ENCODE measurements at places on chromosomes 12 and 14.
A peak's percentile ranks its signal among the peaks of the same experiment; 100 is the strongest.

DNA sequence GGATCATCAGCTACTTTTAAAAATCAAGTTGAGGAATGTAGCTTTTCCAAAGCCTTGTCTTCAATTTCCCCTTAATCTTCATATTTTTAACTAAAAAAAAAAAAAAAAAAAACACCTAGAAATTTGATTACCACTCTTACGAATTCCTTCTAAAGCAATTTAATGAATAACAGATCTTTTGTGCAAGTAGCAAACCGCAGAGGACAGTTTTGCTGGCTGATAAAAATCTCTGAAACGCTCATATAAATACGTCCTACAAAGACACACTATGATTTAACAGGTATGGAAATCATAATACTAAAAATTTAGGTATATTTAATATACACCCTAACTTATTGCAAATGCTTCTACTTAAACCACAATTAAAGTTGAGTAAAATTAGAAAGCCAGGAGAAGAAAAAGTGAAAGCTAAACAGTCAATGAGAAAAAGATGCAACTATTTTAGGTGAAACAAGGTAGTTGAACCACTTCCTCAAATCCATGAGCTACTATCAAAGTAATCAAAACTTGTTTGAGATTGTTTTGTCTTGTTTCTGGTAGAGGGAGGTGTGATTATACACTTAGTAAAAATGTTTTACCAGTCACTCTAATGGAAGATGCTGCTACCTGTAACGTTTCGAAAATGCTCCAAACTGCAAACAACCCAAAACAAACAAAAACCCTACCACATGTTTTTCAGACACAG, 2.2 kb downstream of the PAWR start:
- DNase-seq, result peak; percentile 35

GRCh38 chr12:67968321-67968720, 20.9 kb upstream of the IFNG-AS1 start:
- no peak for DNase-seq

- DNase-seq, result no peak
Observed at GRCh38 chr12:3651585-3652424, 101.1 kb downstream of the CRACR2A start.

- DNase-seq, result peak; percentile 88
Observed at GRCh38 chr12:68483592-68484383, 126.9 kb upstream of the RAP1B start.

DNA sequence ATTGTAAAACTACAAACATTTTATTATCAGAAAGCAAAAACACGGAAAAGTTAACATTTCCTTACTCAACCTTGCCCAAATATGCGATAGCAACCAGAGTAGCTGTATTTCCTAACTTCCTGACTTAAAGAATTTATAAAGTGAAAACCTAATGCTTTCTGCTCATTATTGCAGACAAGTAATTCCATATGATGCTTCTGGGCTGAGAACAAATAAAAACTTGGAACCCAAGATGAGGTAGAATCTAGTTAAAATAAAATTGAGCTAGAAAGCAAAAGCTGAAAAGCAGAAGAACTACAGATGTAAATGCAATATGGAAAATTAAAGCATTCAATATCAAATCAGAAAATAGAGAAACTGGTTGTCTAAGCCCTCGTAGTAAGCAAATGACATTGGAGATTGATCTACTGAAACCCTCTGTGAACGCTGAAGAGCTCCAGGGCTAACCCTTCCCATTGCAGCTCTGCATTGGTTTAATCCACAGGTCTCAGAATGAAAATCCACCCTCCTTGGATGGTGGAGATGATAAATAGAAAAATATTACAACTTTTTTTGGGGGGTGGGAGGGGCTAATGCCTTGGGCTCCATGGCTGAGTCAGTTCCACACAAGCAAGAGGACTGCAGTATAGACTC, 40.7 kb downstream of the CORO1C start:
- DNase-seq, result no peak

- no peak for DNase-seq
Observed at GRCh38 chr14:24086193-24086955, 7.7 kb upstream of the PCK2 start.

- DNase-seq, result no peak
Observed at GRCh38 chr12:96255077-96255476, 60.9 kb downstream of the ELK3 start.

- no peak for DNase-seq
Observed at GRCh38 chr14:96581902-96582301, 79.7 kb downstream of the PAPOLA start.

DNA sequence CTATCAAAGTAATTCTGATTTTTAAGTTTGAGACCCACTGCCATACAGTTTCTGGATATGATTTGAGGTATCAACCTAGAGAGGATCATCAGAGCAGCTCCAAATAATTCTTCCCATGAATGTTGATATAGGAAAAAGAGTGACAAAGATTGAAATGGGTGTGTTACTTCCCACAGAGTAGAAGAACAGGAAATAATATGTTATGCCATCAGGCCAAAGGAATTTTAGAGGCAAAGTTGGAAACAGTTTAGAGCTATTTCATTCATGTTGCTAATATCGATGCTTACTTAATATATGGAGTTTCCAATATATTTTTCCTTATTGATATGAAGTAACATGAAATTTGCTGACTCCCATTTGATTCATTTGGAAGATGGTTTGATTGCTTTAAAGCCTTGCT, 8.9 kb upstream of the MSRB3 start:
- DNase-seq, result peak; percentile 26

DNA sequence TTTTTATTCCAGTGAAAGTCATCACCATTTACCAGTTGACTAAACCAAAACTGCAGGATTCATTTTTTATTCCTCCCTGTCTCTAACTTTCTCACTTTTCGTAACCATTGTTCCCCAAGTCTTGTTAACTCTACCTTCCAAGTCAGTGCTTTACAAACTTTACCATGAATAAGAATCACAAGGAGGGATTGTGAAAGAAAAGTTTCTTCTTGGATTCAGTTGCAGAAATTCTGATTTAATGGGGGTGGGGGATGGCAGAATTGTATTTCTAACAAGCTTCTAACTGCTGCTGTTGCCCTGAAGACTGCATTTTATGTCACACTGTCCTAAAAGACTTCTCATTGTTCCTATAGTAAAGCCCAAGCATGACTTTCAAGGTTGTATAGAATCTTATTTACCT, 5.0 kb upstream of the RAB21 start:
- DNase-seq, result no peak

- DNase-seq, result no peak
Observed at GRCh38 chr12:103877288-103877687, 36.3 kb upstream of the NT5DC3 start.

- no peak for DNase-seq
Observed at GRCh38 chr14:36723530-36723929, 61.9 kb downstream of the PAX9 start.

- DNase-seq, result peak; percentile 71
Observed at GRCh38 chr12:75526655-75527511, 15.5 kb upstream of the KRR1 start.

GRCh38 chr14:105240811-105241576, 7.3 kb upstream of the BTBD6 start:
- DNase-seq, result no peak

DNA sequence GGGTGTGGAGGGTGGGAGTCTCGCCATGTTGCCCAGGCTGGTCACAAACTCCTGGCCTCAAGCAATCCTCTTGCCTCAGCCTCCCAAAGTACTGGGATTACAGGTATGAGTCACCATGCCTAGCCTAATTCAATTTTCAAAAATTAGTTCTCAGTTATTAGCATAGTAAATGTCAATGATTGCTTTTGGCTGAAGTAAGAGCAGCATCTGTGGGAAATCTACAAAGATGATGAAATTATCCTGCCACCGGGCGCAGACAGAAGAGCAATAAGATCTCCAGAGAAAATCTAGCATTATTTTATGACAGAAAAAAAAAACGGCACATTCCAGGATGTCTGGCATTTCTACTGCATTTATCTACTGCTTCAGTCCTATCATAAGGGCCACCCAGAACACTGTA, 97.9 kb upstream of the DAAM1 start:
- peak; percentile 9 for DNase-seq

DNA sequence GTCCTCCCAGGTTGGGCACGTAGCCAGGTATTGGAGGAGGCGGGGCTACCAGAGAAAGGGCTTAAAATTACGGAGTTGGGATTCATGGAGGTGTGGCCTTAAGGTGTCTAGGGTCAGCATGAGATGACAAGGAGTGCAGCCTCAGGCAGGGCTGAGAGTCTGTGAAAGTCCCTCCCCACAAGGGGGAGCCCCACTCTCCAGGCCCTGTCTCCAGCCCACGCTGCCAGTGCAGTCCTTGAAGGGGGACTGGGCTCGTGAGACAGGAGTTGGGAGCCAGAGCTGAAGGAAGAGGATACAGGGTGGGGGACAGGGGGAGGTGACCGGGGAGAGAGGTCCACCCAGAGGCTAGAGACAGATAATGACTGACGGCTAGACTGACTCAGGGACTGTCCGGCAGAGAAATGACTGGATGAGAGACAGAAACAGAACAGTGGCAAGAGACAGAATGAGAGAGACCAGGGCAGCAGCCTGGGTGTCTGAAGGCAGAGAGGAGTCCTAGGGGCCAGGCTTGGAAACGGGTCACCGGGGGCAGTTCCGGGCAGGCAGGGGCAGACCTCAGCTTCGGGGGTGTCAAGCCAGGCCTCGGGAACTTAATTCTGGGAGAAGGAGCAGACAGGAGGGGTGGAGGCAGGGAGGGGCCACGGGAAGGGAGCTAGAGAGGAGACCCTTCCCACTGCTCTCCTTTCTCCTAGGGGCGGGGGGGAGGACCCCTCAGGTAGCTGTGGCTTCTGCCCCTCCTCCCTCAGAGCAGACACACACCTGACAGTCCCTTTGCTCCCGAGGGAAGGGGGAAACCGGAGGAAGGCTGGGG, 970 bp downstream of the CDH24 start:
- peak; percentile 60 for DNase-seq

GRCh38 chr12:111971800-111972199, 41.2 kb downstream of the TMEM116 start:
- no peak for DNase-seq

DNA sequence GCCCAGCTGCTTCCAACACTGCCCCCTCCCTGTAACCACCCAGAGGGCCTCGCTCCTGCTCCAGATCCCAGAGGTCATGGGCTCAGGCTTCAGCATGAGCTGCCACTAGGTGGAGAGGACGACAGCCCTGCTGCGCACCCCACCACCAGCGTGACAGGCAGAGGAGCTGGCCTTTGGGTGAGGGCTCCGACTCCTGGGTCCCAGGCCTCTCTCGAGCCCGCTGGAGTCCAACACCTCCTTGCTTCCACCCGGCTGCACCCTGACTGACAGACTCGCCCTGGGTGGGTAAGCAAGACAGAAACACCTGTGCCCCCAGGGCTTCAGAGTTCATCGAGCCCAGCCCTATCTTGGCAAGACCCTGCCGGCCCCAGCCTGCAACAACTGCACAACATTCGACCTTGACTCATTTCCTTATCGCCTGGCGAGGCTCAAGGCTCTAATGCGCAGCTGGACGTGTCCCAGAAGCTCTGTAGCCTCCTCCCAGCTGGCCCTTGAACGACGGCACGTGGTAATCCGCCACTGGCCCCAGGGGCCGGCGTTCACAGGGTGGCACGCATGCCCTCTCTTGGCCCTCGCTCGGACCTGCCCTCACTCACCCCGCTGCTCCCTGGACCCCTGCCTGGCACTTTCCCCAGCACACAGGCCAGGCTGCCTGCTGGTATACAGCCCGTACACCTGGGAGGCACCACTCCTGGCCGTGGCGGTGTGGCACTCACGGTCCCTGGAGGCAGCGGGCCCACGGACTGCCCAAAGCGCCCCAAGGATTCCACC, 28.0 kb downstream of the VPS37B start:
- DNase-seq, result no peak

DNA sequence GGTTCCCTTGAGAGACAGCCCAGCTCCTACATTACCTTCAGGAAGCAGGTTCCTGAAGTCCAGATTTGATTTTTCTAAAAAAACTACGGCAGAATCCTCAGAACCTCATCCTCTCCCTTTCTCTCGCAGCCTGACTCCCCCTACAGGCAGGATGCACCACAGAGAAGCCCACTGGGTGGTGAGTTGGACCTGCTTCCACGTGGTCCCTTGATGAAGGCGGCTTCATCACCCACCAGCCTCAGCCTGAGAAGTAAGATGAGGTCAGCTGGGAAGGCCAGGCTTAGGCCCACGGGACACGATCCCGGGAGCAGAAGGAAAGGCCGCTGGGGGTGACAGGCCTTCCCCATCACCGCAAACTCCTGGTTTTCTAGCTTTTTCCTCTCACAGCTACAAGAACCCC, 83.0 kb downstream of the ACTN1 start:
- no peak for DNase-seq

DNA sequence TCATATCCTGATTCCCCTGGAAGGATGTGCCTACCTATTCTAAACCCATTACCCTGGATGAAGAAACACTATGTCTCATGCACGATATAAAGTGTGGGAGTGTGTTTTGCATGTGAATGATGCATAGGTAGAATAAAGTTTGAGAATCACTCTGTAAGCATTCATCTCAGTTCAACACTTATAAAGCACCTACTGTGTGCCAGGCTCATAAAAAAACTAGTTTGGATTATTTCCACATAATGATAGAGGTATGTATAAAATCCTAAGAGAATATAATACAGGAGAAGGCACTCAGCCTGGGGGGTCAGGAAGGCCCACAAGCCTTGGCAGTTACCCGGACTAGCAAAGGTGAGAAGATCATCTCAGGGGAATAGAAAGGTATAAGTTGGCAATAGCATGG, 41.1 kb upstream of the BCL2L14 start:
- no peak for DNase-seq

- peak; percentile 96 for DNase-seq
Observed at GRCh38 chr12:91111366-91112325, at the start of gene LUM. Gene LUM, minus strand, starts transcription at chr12:91111494. Its CDS starts 2,515 bp downstream, at chr12:91108979.

DNA sequence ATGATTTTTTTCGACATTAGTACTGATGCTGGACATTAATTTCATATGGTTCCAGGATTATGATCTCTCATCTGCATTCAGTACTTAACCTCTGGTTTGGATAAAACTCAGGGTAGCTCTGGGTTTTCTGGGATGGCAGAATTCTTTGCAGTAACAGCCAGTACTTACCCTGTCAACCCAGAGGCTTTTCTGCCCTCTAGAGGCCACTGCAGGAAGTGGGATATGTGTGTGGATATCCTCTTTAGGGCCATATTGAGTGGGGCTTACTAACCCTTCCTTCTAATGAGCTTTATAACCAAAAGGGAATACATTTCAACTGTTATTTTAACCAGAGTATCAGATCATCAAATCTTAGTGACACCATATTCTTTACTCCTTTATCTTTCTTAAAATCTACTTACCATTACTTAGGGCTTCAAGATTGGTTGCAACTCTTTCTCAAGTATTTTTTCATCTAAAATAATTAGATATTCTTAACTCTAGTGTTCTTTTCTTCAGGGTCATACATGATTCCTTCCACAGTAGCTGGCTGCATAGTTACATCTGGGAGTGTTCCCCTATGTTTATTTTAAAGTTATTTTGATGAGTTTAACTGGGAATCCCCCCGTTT, 488.0 kb upstream of the STXBP6 start:
- DNase-seq, result peak; percentile 1

GRCh38 chr14:103007555-103007954, 49.8 kb downstream of the CDC42BPB start:
- no peak for DNase-seq

DNA sequence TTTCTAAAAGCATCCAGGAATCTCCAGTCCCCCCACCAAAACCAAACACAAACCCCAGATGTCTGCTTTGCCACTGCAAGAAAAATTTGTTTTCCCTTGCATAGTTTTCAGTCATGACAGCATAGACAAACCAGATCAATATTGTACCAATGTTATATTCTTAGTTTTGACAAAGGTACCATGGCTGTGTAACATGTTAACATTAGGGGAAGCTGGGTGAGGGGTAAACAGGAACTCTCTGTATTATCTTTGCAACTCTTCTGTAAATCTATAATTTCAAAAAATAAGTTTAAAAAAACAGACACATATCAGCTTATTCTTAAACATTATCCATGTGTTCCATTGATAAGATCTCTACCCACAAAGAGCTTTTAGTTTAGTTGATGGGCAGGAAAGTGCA, 44.4 kb upstream of the PWP1 start:
- no peak for DNase-seq
